ENCODE measurements at places on chromosomes 16 and 17. TPM values are rescaled to one million over a fixed set of nuclear protein-coding genes. Genes with fewer than 3 reads are reported as not detected.

TSPAN10 gene
- total RNA-seq, result 0.47 TPM

EVI2A gene
- total RNA-seq, result 2.8 TPM

RRN3 gene
- total RNA-seq, result 27.7 TPM

GABARAP gene
- 424 TPM for total RNA-seq

OR3A3 gene
- not detected for total RNA-seq

LMF1 gene
- 16.4 TPM for total RNA-seq

SMIM36 gene
- not detected for total RNA-seq

KRT20 gene
- 553 TPM for total RNA-seq

TOP3A gene
- total RNA-seq, result 30.1 TPM

HP gene
- total RNA-seq, result 4.6 TPM

MEFV gene
- total RNA-seq, result 1.6 TPM

CD300LF gene
- total RNA-seq, result 2.0 TPM

GNG13 gene
- not detected for total RNA-seq

COPZ2 gene
- 43.3 TPM for total RNA-seq

ERI2 gene
- 30.2 TPM for total RNA-seq

RABEP2 gene
- total RNA-seq, result 35.1 TPM

ODAD4 gene
- not detected for total RNA-seq

FCSK gene
- total RNA-seq, result 33.0 TPM

PDP2 gene
- 15.5 TPM for total RNA-seq

TBC1D3K gene
- not detected for total RNA-seq

SLC52A1 gene
- total RNA-seq, result 3.0 TPM

KRT27 gene
- not detected for total RNA-seq

CACNA1H gene
- total RNA-seq, result 9.5 TPM

FAAP100 gene
- 25.0 TPM for total RNA-seq

SRCIN1 gene
- total RNA-seq, result 2.3 TPM

All from mucosa of descending colon (tissue), 3 donors.